Fibroblast of the aortic adventitia (primary cell): ENCODE measurements at places on chromosomes 11 and 22.

DNA sequence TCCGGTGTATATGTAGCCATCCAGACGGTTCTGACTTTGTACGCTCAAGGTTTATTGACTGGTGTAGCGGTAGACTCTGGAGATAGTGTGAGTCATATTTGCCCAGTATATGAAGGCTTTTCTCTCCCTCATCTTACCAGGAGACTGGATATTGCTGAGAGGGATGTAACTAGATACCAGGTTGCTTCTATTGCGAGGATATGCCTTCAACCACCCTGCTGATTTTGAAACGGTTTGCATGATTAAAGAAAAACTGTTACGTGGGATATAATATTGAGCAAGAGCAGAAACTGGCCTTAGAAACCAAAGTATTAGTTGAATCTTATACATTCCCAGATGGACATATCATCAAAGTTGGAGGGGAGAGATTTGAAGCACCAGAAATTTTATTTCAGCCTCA is 84.3 kb downstream of the GGT1 start:
- DNase-seq = no peak

DNA sequence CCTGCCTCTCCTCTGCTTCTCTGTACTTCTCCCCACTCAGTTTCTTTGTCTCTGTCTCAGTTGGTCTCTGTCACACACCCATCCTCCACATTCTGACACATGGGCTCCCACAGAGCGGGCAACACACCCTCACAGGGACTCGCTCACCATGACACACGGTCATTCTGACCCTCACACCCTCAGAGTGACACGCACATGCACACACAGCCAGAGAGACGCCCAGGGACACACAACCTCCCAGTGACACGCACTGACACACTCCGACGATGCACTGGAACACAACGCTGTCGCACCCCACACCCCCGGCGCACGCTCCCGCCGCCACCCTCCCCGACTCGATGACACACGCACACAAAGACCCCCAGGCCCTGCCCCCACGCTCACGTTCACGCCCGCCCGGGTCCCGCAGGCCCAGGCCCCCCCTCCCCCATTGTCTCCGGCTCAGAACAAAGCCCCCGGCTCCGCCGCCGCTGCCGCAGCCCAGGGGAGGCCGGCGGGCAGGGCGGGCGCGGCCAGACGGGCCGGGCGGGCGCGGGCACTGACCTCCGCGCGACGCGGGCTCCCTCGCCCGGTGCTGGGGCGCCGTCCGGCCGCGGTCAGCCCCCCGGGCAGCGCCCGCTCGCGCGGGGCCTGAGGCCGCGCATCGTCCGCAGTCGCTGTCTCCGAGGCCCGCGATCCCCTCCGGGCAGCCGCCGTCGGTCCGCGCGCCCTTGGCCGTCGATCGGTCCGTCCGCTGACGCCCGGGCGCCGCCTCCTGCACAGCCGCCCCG is 404 bp downstream of the DCHS1 start:
- no peak for DNase-seq

DNA sequence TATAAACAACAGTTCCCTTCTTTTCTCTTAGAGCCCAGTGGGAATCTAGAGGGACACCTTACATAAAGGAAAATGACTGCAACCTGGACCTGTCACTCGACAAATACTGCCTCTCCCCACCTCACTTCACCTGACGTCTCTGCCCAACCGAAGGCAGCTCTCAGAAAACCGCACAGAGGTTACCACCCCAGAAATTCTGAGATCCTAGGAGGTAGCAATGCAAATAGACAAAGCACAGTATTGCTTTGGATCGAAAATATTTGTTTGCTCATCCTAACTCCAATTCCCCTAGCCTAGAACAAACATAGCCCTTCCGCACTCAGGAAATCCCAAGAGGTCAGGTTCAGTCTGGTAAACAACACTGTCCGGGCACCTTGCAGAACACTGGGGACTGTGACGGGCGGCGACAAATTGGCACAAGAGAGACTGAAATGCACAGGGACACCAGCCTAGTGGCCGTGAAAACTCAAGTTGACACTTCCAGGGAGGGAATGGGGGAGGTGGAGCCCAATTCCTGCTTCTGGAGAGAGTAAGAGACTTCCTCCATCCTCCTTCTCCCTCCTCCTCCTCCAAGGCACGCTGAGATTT is 420 bp upstream of the TRIM44 start:
- DNase-seq = no peak

DNA sequence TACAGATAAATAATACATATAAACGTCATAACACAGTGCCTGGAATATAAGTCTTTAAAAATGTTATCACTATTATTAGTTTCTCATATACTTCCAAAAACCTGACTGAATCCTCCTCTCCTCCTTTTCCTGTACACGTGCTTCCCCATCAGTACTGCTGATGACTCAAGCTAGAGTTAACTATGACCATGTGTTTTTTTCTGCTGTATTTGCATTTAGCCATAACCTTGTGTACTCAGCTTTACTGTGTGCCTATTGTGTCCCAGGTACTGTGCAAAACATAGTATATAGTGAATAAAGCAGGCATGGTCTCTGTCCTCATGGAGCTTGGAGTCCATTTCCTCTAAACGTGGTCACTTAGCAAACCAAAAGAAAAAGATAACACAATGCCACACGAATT is 56.5 kb upstream of the ARHGAP32 start:
- DNase-seq = peak; percentile 67

- DNase-seq = peak; percentile 65
These were observed 99.4 kb upstream of the AKIP1 start for GRCh38 chr11:8811571-8811970.

- no peak for DNase-seq
These were observed 110.2 kb downstream of the APIP start for GRCh38 chr11:34805937-34806336.

- no peak for DNase-seq
These were observed 219.1 kb upstream of the CCDC179 start for GRCh38 chr11:23079382-23079813.
